ENCODE measurements at places on chromosomes 4 and X. TPM values are rescaled to one million over a fixed set of nuclear protein-coding genes. Genes with fewer than 3 reads are reported as not detected.

DNA sequence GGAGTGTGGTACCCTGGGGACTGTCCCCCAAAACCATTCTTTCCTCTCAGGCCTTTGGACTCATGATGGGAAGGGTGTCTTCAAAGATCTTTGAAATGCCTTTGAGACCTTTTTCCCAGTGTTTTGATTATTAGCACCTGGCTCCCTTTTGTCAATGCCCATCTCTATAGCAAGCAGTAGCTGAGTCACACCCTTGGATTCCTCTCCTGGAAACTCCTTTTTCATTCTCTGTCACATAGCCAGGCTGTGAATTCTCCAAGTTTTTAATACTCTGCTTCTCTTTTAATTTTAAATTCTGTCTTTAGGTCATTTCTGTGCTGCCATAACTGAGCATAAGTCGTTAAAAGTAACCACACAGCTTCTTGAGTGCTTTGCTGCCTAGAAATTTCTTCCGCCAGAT is 29.7 kb downstream of the IL21 start:
- DNase-seq: no peak

DNA sequence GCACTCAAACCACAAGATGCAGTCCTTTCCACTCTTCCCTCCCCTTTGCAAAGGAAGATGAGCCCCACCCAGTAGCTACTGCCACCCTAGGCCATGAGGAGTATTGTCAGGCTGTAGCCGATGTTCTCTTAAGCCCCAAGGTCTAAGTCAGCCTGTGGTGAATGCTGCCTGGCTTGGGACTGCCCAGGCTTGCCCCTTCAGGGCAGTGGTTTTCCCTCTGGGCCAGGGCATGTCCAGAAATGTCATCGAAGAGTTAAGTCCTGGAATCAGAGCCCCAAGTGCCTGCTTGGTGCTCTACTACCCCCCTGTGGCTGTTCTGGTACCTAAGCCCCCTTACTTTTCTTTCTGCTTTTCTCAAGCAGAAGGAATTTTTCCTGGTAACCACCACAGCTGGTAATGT is 11.8 kb upstream of the PGK1 start:
- DNase-seq: no peak

DNA sequence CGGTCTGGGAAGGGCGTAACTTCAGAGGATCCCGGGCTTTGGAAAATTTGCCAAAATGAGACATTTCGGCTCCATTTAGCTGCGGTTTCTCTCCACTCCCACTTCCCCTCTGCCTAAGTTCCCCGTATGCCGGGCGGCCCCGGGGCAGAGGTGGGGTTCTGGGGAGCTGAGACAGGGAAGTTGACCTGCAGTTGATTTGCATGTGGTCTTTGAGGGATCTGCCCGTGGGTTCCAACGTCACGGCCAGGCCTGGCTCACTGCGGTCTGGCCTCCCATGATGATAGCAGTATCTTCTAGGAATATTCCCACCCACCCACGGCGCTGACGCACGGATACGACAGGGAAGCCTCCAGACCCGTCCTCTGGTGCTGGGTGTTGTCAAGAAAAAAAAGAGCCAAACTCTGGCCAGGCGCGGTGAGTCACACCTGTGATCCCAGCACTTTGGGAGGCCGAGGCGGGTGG is 27.3 kb upstream of the CRLF2 start:
- DNase-seq: no peak

DNA sequence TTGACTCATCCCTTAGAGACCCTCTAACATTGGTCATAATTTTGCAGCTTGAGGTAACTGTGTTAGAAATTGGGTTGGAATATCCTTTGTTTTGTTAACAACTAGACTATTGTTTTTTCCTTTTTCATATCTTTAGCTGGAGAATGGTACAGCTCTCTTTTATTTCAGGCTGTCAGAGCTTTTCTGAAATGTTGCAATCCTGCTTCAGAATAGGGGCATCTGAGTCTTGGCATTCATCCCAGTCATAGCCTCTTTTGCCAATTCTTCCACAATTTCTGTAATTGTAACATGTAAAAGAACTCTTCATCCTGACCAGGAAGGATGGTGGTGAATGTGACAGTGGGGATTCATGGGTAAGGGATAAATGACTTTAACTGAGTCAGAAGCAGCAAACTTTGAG is 128.7 kb downstream of the FHIP1A start:
- DNase-seq: no peak

GRCh38 chr4:147984065-147984777 is 252.3 kb downstream of the ARHGAP10 start:
- DNase-seq: no peak

DNA sequence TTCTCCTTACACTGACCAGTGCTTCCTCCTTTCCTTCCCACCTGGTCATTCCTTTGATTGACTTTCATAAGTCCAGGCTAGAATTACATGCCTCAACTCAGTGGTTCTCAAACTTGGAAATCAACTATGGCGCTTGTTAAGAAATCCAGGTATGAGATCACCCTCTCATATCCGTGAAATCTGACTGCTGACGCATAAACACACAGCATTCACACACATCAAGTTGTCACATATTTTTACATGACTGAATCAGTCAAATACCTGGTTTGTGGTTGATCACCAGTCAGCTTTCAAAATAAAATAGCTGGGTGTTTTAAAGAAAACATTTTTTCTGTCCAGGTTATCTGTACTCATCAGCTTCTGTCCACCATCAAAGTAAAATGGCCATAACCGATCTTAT is 433.5 kb downstream of the AFF2 start:
- no peak for DNase-seq

- no peak for DNase-seq
Measured at GRCh38 chrX:123975180-123975579, 13.7 kb downstream of the STAG2 start.

DNA sequence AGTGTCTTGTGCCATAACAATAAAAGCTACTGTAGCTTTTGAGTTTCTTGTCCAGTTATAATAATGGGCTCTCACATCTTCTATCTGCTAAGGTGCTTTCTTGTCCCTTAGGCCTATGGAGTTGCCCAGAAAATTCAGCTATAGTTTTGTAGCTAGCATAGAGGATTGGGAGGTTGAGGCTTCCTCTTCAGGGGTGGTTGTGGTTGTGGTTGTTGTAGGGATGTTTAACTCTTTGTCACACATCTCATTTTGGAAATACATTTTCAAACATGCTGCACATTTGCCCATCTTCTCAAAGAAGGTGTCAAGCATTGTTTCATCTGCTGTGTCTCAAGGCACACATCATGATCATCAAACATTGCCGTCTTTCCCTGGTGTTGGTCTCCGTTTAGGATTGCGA is 65.0 kb downstream of the ATXN3L start:
- no peak for DNase-seq

- DNase-seq: no peak
Measured at GRCh38 chrX:100355680-100356079, 54.4 kb downstream of the PCDH19 start.

DNA sequence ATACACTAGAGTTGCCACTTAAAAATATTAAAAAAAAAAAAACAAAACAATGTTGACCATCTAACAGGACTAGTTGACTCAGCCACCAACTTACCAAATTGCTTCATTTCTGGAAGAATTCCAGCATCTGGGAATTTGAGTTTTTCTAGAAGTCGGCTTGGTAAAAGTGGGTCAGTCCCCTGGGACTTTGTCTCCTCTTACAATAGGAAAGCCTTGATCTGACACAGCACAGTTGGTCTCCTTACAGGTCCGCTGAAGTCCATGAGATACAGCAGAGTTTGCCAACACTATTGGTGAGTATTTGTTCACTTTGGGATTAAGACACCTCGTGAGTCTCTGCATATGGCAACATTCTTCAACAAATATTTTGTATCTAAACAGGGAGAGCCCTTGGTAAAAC is 18.2 kb upstream of the DDIT4L start:
- DNase-seq: no peak

SLAIN2 gene
- 42.8 TPM for total RNA-seq

STARD8 gene
- total RNA-seq: 9.5 TPM

DRD5 gene
- total RNA-seq: not detected

FRMPD3 gene
- total RNA-seq: under 0.01 TPM

Data from epithelial cell of proximal tubule (primary cell).